GM03348 (cell line): ENCODE measurements at places on chromosomes 2 and 18.

- DNase-seq: no peak
Measured at GRCh38 chr2:149825473-149825872, 237.9 kb upstream of the MMADHC start.

- no peak for DNase-seq
Measured at GRCh38 chr2:10798783-10799182, 13.8 kb downstream of the PDIA6 start.

- DNase-seq: no peak
Measured at GRCh38 chr2:187783446-187783845, 229.2 kb upstream of the TFPI start.

GRCh38 chr2:8247905-8248622 is 433.8 kb upstream of the ID2 start:
- DNase-seq: peak; percentile 83
